ENCODE measurements at places on chromosomes 5 and 9.

- DNase-seq, result no peak
These were observed 33.8 kb downstream of the RCL1 start for GRCh38 chr9:4826417-4827166.

- DNase-seq, result no peak
These were observed 42.3 kb upstream of the SARDH start for GRCh38 chr9:133780404-133780945.

GRCh38 chr5:109329333-109330237 lies 80.2 kb downstream of the PJA2 start:
- no peak for DNase-seq

- no peak for DNase-seq
These were observed 4.2 kb upstream of the ANXA2R start for GRCh38 chr5:43044181-43044914.

- DNase-seq, result no peak
These were observed 1.3 kb downstream of the ZER1 start for GRCh38 chr9:128770286-128771030.
